ENCODE measurements at places on chromosomes 7 and 10.

DNA sequence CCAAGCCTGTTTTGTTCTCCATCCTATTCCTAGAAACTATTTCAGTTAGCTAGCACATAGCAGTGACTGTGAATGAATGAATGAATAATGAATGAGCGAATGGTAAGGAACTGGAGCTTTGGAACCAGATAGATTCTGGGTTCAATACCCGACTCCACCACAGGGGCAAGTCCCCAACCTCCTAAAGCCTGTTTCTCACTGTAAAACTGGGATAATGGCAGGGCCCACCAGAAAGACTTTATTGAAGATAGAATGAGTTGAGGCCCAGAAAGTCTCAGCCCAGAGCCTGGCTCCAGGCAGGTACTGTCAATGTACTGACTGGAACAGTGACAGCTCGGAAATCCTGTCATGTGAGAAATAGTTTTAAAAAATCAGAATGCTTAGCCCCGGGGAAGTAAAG, 1.1 kb upstream of the CDH23 start:
- peak; percentile 60 for DNase-seq

DNA sequence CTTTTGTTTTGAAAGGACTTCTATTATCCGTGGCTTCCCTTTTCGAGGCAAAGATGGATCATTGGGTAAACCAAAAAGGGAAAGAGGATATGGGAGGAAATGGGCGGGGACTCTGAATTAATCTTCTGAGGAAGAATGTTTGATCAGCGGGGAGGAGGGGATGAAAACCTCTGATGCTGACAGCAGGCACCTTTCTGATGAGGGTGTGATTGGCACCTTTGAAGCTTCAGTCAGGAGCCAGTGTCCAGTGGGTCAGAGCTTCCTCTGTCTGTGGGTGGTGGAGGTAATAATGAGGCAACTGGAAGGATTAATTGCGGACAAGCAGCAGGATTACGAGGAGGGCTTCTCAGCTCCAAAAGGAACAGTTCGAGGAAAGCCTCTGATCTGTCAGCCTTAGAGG, 877.6 kb downstream of the LRMDA start:
- no peak for DNase-seq

- no peak for DNase-seq
Measured at GRCh38 chr7:133117452-133117851, 35.6 kb upstream of the CHCHD3 start.

DNA sequence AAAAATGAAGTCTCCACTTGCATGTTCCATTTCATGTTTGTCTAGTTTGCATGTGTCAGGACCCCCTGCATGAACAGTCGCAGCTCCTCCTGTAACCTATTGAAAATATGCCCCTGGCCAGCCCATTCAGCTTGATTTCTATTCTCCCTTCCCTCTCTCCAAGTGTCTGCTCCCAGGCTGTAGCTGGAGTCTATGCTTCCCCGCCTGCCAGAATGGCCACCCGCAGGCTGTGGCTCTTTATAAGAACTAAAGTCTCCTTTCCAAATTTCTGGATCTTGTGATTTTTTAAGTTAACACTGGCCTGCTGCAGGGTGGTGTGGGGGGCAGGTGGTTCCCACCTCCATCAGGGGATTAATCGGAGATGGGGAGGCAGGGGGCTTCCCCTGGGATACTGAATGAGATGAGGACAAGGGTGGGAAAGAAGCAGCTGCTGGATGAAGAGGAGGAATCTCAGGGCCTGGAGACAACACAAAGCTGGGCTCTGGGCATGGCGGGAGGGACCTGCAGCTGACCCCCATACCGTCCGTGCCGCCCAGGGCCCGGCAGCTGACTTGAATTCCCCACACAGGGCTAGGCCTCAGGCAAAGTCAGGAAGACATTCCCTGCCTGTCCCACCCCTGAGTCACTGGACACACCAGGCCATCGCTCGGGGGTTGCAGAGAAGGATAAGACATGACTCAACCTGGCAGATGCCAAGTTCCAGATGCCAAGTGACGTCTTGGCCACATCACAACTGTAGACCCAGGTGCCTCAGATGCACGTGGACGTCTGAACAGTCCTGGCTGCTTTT, 399.5 kb upstream of the FOXK1 start:
- no peak for DNase-seq

DNA sequence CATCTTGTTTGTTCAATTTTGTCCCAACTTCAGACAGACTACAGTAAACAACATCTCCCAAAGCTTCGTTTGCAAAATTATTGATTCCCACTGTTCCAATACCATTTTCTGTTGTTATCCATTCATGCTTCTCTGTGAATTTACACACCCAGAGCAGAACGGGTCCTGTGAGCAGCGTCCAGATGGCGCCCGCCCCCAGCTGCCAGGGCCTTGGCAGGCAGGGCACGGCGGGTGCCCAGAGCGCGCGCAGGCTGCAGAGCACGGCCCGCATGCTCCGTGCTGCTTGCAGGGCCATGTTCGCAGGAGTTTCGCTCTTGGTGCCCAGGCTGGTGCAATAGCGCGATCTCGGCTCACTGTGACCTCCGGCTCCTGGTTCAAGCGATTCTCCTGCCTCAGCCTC, 32.5 kb upstream of the SEPTIN7 start:
- DNase-seq = no peak

DNA sequence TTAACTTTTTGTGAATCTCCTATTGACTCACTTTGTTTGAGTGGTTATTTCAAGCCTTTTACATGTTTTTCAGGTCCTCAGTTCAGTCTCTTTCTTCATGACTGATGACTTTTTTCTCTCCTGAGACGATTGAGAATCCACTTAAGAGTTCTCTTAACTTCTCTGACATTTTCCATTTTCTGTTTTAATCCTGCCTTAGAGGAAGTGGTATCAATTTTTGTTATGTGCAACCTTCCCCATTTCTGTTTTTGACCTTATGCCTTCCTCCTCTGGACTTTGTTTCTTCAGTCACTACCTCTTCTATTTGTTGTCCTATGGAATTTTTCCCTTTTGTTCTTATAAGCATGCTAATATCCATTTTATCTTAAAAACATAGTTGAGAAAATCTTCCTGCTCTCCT, 2.4 kb downstream of the PSMC2 start:
- no peak for DNase-seq

DNA sequence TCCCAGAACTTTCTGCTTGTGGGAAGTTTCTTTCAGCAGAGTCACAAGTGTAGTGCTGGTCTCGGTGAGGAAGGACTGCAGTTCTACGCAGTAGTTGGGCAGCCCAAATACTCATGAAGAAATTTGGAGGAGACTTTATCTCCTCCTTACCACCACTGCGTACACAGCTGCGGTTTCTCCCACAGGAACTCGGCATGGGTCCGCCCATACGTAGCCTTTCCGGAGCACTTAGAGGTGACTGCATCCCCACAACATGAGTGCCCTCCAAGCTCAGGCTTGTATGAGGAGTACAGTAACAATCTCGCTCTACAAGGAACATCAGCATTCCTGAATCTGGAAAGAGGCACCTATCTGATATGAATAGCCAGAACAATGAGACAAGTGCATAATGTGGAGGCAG, 549.2 kb upstream of the SEMA3D start:
- no peak for DNase-seq

GRCh38 chr7:7820939-7821338, 102.5 kb upstream of the RPA3 start:
- DNase-seq = no peak

DNA sequence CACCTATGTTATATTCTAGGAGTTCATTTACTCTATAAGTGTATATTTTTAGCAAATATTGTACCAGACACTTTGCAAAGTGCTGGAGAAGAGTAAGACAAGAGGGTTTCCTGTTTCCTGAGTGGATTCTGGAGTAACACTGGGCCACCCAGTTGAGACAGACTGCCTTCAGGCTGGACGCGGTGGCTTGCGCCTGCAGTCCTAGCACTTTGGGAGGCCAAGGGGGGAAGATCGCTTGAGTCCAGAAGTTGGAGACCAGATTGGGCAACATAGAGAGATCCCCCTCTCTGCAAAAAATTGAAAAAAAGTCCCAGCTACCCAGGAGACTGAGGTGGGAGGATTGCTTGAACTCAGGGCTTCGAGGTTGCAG, 772 bp upstream of the ZSCAN25 start:
- DNase-seq = no peak

- DNase-seq = no peak
Measured at GRCh38 chr10:62433181-62433692, 59.1 kb downstream of the ZNF365 start.

GRCh38 chr7:36160313-36160712, 7.3 kb downstream of the EEPD1 start:
- DNase-seq = no peak

- peak; percentile 18 for DNase-seq
Measured at GRCh38 chr7:95342642-95343307, 18.4 kb upstream of the PON1 start.

DNA sequence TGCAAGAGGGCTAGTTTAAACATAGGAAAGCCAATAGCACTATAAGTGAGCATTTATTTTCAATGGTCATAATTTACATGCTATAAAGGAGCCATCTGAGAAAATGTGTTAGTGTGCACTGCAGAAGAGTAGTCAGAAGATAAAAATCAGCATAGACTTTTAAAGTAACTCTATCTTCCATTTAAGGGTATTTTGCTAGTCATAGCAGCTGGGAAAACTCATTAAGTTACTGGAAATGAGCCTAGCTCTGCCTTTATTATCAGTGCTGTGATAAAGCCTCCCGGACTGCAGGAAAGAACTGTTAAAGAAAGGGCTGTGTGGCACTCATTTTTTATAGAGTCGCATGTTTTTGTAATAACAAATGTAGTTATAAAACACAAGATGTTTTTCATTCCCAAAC, 825.8 kb upstream of the POM121L12 start:
- no peak for DNase-seq

DNA sequence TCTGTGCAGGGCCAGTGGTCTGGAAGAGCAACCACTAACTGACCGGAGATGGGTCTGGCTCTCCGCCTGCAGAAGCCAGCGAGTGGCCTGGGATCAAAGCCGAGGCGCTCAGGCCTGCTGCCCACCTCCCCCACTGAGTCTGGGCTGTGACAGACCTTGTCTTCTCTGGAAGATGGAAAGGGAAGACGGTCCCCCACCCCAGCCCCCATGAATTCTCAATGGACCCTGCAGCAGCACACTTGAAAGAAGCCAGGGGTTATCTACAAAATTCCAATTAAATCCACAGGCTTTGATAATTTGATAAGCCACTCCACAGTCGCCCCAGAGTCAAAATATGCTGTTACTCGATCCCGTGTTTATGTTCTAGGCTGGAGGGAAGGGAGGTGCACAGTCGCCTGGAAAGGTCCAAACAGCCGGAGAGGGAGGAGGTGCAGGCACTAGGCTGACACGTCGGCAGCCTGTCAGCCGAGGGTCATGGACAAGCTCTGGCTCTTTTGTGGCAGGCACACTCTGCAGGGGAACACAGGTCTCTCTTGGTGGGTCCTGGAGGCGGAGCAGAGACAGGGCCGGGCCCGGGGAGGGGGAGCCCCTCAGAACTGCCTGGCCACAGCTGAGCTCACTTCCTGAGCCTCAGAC, 134.9 kb downstream of the SH3PXD2A start:
- peak; percentile 55 for DNase-seq

- DNase-seq = peak; percentile 52
Measured at GRCh38 chr7:143417734-143418383, 9.2 kb upstream of the EPHA1 start.

Measured in H7 (cell line).